Testis (tissue), 5 donors: ENCODE measurements at places on chromosomes 12 and 14.
A peak's percentile ranks its signal among the peaks of the same experiment; 100 is the strongest.

DNA sequence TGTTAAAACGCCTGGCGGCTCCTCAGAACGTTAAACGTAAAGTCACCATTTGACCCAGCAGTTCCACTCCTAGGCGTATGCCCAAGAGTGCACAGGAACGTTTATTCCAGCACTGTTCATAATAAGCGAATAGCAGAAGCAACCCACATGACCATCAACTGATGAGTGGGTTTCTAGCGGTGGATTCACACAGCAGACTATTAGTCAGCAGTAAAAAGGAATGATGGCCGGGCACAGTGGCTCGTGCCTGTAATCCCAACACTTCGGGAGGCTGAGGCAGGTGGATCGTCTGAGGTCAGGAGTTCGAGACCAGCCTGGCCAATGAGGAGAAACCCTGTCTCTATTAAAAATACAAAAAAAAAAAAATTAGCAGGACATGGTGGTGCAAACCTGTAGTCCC lies 22.4 kb upstream of the FBRSL1 start:
- no peak for DNase-seq

DNA sequence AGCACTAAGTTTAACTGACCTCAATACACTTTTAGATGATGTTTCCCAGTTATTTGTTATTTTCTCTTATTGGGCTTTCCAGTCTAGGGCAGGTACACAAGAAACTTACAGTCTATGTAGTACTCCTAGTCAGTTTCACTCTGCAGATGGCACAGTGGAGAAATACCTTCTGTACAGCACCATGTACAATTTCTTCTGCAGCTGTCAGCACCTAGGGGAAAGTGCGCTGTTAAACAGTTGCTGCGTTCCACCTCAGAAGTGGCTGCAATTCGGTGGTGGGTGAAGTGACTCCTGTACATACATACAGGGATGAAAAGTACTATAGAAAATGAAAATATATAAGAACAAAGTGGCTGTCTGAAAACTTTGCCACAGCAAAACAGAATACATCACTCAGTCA lies 48.3 kb downstream of the NOVA1 start:
- no peak for DNase-seq

DNA sequence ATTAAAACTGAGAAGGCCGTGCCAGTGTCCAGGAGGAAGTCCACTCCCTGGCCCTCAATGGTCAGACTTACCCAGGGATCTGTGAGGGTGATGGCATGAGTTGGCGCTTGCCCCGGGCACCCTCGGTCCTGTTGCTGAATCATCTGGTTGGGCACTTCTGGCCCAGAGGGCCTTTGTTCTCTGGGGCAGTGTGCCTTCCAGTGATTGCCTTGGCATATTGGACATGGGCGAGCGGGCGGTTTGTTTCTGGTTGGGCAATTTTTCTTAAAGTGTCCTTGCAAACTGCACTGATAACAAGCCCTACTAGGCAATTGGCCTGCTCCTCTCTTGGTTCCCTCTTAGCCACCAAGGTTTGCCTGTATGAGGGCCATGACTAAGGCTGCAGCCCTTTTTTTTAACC lies 69.5 kb upstream of the ZDHHC17 start:
- DNase-seq = no peak

DNA sequence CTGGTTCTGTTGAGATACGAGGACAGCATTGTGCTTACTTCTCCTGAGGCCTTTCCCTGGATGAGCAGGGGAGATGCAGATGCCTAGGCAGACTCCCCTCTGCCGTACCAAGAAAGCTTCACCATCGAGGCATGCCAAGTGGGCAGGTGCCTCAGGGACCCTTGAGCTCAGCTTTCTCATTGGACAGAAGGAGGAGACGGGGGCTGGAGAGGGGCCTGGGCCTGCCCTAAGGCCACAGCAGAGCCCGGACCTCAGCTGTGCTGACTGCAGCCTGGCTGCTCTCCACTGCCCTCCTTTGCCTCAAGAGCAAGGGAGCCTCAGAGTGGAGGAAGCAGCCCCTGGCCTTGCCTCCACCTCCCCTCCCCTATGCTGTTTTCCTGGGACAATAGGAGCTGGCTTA lies 23.4 kb downstream of the SERPINA1 start:
- DNase-seq = no peak

DNA sequence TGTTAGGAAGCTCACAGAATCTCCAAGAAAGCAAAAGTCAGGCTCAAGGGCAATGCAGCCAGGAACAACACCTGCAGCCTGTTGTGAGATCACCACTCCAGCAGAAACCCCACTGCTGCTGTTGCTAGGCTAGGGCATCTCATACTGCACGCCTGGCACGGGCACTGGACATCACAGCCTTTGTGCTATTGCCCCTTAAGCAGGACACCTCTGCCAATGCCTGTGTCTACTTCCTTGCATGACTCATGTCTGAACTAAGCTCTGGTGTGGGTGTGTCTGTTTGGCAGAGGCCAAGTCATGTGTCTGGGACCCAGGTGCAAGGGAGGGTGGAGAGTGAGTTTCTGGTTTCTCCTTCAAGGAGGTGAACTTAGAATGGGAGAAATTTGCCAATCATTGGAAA lies 10.0 kb upstream of the DDX47 start:
- DNase-seq = peak; percentile 36

DNA sequence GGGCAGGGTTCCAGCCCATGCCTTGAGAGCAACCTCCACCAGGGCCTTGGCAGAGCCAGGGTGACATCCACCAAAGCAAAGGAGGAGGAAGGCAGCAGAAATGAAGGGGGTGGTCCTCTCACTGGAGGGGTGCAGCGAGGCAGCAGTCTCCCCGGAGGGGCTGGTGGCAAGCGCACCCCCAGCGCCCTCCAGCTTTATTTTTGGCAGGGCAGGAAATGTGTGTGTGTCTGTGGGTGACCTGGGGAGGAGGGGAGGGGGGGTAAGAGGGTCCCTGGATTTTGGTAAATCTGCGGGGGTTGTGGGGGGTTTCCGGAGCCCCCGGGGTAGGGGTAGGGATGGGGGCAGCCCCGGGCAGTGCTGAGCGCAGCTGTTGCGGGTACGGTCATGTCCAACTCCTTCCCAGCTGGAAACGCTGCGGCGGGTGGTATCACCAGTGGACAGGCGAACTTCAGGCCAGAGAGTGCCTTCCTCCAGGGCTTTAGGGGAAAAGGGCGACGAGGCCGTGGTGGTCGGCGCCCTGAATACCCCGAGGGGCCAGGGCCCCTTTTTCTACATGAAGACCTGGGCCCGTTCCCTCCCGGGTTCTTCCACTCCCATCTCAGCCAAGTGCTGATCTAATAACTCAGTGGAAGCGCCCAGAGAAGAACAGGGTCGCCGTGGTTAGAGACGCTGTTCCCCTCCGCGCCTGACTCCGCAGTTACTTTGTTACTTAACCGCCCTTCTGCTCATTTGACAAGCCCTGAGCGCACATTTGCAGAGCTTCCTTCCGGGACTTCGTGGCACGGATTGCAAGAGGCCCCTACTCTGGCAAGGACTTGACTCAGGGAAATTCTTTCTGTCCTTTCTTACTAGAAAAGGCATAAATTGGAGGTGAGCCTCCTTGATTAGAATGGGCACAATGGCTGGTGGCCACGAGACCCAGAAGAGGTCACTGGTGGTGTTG lies 55.2 kb downstream of the FOS start:
- peak; percentile 71 for DNase-seq

GRCh38 chr14:66600416-66600815 lies 92.5 kb downstream of the GPHN start:
- DNase-seq = no peak

DNA sequence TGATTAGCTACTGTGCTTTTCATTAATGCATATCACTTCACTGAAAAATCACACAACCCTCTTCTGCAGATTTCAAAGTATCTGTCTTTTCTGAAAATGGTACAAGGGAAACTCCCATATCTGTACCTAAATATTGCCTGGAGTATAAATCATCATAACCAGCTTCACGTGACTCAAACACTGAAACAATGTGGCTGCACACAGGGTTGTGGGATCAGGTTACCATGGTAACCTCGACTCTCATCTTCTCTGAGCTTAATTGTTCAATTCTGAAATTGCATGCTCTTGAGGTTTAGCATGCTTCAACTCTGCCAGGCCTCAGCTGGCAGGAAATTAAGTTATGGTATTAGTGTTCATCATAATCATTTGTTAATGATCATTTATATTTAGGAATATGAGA lies 77.5 kb upstream of the CPSF6 start:
- DNase-seq = no peak

- no peak for DNase-seq
Measured at GRCh38 chr12:111414711-111415252, 9.1 kb downstream of the SH2B3 start.

DNA sequence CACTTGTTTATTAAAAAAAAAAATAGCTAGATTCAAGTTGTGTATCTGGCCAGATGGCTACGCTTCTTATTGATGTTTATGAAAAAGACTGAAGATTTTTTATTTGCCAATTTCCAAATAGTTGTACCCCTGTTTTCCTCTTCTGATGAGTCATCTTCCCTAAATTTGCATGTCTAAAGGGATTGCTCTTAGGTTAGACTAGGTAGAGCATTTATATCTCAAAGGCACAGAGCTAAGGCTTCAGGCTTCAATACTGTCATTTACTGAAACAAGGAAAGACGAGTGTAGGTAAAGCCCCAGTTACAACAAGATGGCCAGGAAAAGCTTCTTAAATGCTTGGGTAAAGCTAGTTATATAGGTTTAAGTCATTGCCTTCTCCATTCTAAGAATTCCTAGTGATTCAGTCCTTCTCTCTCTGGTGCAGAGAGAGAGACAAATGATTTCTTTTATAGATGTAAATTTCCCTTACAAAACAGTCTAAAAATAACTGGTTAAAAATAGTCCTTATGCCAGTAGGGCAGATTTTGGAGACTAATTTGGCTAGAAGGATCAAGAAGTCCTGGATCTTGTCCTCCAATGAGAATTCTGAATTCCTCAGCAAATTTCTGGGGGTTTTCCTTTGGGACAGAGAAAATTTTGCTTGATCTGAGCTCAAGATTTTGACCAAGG lies 26.1 kb downstream of the LEMD3 start:
- DNase-seq = no peak

GRCh38 chr12:112191840-112192321 lies 66.5 kb downstream of the TRAFD1 start:
- DNase-seq = no peak
